ENCODE measurements at places on chromosomes 6 and 20.

- no peak for DNase-seq
Observed at GRCh38 chr6:221531-222349, 70.5 kb upstream of the DUSP22 start.

DNA sequence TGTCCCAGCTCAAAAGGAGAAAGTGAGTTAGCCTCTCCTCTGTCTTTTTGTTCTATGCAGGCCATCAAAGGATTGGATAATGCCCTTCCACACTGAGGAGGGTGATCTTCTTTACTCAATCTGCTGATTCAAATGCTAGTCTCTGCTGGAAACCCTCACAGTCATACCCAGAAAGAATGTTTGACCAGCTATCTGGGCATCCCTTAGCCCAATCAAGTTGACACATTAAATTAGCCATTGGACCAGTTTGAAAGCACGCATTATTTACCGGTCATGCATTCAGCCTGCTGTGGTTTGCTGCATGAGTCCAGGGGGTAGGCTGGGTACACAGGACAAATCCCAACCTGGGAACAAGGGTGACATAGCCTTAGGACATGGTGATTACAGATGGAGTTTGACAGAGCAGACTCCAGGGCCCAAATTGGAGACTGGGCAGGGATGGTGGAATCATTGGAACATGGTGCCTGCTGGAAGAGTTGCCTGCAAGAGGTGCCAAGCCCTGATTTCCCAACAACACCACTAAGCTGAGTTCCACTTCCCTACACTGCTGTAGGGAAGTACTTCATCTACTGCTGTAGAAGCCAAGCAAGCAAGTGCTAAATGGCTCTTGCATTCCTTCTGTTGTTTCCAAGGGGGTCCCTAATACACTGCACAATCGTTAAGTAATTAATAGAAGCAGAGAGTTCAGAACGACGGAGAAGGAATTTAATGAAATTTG is 87.7 kb downstream of the RNF182 start:
- DNase-seq: no peak

- DNase-seq: no peak
Observed at GRCh38 chr6:148457843-148458159, 115.2 kb downstream of the SASH1 start.

DNA sequence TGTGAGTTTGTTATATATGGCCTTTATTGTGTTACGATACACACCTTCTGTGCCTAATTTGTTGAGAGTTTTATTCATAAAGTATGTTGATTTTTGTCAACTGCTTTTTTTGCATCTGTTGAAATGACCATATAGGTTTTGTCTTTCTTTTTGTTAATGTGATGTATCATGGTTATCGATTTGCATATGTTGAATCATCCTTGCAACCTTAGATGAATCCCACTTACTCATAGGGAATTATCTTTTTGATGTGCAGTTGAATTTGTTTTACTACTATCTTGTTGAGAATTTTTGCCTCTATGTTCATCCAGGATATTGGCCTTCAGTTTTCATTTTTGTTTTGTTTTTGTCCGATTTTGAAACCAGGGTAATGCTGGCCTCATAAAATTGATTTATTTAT is 45.7 kb upstream of the TPD52L1 start:
- DNase-seq: no peak

DNA sequence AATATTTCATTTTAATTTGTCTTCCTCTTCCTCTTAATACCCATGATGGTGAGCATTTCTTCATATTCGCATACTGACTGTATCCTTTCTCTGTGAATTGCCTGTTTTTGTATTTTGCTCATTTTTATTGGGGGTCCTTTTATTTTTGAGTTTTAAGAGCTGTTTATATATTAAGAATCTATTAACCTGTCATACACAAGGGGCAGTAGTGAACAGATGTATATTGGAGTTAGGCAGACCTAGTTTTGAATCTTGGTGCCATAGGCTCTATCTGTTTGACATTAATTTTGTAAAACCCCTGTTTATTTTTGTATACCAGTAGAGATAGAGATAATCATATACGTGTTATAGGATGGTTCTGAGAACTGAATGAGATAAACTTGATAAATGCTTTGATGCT is 3.1 kb upstream of the WFDC5 start:
- no peak for DNase-seq

GRCh38 chr6:87289571-87289970 is 32.8 kb upstream of the SMIM8 start:
- no peak for DNase-seq

- DNase-seq: no peak
Observed at GRCh38 chr20:32967961-32968457, 36.2 kb downstream of the SUN5 start.

GRCh38 chr20:5780846-5781217 is 30.6 kb downstream of the SHLD1 start:
- DNase-seq: no peak

DNA sequence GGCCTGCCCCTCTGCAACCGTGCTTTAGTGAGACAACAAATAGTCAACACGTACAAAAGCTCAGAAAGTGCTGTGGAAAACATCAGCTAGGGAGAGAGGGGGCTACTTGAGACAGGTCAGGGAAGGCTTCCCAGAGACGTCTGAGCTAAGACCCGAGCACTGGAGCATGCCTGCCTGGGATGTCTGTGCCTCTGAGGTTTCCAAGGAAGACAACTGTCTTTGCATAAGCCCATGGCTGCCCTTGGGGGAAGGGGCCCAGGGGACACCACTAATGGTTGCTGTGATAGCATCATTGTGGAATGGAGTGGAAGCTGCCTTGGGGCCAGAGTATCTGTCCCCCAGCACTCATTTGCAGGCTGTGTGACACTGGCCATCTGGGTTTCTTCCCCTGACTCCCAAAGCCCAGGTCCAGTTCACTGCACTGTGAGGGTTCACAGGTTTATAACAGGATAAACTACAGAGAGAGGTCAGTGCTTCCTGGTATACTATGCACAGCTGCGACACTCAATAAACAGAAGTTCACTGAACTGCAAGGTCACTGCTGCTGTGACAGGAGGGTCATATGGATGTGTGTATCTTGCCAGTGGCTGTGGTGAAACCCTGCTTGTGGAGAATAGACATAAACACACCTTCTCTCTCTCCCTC is 1.5 kb upstream of the ARFGEF2 start:
- DNase-seq: no peak

Data from NCI-H524 (cell line).